Activated T-cell treated with anti-CD3 and anti-CD28 coated beads, Interleukin-2, amount 50 U/mL, for 48 hours (primary cell): ENCODE measurements at places on chromosomes 1 and 21.

- no peak for DNase-seq
Observed at GRCh38 chr1:88060750-88061491, 623.2 kb upstream of the PKN2 start.

DNA sequence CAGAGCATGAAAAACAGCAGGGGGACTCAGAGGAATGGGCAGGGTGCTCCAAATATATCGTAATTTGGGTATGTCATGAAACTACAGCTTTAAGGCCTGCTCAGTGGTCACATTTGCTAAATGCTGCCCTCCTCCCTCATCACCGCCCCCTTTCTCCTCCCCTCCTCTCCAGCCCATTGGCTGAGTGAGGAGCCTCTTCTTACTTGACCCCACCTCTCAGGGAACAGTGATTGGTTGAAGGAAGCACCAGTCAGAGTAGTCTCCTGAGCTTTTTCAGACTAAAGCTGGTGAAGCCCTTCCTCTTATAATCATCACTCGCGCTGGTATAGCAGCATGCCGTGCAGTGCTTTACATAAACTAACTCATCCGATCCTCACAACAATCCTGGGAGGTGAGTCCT, 10.0 kb upstream of the TTC39A start:
- DNase-seq: peak; percentile 1

DNA sequence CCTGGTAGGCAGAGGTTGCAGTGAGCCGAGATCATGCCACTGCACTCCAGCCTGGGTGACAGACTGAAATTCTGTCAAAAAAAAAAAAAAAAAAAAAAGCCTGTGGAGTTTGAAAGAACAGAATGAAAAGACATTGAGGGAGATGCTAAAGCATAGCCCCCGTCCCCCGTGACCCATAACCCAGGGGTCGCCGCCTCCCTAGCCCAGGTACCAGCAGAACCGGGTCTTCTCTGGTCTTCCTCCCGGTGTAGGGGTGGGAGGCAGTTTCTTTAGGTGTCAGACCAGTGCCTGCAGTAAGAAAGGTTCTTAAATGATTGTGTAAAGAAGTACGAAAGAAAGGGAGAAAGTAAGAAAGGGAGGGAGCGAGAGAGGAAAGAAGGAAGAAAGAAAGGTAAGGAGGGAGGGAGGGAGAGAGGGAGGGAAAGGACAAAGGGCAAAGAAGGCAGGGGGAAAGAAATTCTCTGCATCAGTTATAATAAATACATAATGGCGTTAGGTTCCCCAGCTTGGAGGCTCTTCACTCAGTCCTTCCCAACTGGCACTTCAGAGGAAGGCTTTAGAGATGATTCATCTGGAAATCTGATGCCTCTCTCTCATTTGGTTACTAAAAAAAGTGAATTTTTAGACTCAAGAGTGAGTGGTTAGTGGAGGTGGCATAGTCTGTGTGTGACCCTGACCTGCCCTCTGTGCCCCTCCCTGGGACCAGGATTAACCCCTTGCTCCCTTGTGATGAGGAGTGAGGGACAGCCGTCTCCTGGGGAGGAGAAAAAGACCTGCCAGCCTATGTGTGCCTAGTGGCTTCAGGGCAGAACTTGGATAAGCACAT, 1.1 kb downstream of the IL24 start:
- DNase-seq: no peak

DNA sequence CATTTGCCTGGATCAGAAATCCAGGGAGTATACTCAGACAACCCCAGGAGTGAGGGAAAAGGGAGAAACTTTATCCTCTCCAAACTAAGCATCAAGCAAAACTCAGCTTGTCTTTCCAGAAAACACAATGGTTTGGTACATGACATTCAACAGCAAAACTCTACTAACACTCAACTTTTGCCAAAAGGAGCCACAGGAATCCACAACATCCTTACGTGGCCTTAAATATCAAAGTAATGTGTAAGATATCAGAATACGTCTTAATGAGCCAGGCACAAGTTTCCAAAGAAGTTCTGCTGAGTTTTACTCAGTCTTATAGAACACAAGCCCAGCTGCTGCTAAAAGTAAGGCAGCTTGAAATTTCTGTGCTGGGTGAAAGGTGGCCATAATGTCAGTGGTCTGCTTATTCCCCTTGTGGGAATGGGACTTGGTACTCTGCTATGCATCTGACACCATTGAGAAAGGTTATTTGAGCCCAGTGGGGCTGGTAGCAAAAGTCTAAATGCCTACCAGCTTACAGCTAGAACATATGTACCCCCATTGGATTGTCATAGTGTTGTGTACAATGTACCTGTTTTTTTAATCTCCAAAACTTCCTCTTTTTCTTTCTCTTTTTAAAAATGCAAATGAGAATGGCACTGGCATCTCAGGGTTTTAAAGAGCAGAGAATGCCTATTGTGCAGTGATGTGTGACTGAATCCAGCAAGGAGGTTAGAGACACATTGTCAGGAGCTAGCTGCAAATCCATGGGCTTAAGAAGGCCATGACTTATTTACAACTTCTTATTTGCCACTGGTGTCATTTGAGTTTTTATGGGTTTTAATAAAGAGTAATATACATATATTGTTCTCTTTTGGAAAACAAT, 62.0 kb upstream of the ST6GALNAC3 start:
- no peak for DNase-seq

DNA sequence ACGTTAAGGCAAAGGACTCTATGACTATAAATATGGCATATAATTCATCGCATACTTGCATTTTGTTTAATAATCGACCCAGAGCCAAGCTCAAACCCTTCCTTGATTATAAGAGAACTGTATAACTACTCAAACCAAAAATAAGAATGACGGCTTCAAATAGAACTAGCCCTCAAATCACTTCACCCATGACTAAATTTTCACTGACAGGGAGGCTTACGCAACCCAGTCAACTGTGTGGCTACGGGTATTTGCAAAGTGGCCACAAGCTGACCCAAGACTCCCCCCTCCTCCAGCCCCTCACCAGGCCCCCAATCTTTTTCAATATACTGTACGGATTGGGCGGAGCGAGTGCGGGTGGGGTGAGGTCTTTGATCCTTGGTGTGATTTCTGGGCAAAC, 268.3 kb downstream of the ASTN1 start:
- DNase-seq: no peak

- no peak for DNase-seq
Observed at GRCh38 chr1:186139115-186139514, 235.9 kb downstream of the TPR start.

DNA sequence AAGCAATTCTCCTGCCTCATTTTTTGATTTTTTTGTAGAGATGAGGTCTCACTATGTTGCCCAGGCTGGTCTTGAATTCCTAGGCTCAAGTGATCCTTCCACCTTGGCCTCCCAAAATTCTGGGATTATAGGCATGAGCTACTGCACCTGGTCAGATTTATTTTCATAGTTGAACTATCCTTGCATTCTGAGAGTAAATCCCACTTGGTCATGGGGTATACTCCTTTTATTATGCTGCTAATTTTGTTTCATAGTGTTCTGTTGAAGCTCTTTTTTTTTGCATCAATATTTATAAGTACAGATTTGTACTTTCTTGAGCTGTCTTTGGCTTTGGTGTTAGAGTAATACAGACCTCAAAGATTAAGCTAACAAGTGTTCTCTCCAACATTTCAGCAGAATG, 12.8 kb upstream of the CCSAP start:
- DNase-seq: no peak

DNA sequence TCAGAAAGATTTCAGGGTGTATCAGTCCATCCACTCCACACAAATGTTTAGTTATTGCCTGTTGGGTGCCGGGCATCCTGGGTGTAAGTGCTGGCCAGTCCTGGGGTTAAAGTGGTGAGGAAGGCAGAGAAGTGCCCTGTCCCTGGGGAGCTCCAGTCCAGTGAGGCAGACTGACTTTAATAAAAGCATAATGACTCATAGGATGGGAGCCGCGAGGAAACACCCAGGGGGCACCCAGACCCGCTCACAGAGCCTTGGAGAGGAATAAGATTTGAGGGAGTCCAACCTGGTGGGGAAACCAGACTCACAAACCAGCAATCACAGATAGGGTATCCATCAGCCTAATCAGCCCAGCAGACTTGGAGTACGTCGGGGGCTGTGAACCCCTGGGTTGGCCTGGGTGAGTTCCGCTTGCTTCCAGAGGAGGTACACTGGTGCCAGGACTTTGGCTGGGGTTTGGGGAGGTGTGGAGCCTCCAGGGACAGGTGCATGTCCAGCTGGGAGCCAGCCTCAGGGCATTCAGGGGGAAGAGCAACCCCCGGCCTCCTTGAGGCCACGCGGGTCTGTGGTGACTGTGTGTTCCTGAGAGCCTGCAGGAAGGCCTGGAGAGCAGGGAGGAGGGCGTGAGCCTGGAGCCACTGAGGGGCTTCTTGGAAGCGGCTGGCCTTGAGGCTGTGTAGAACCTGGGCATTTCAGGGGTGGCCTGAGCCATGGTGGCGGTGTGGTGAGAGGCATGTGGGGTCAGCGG, 3.7 kb downstream of the PEAR1 start:
- no peak for DNase-seq
